Hepatocyte (in vitro differentiated cells): ENCODE measurements at places on chromosomes 7 and 10. TPM values are rescaled to one million over a fixed set of nuclear protein-coding genes. Genes with fewer than 3 reads are reported as not detected.

GRCh38 chr7:139901056-139901795 is 72.2 kb downstream of the TBXAS1 start:
- no peak for DNase-seq
- H3K27me3 ChIP-seq = no peaks in the 10 kb centered on the region
- H3K4me3 ChIP-seq = no peak overlapping the region
- no peak overlapping the region for H3K27ac ChIP-seq
- no peaks in the 10 kb centered on the region for H3K36me3 ChIP-seq
- H3K4me1 ChIP-seq = no peaks in the 10 kb centered on the region

DNA sequence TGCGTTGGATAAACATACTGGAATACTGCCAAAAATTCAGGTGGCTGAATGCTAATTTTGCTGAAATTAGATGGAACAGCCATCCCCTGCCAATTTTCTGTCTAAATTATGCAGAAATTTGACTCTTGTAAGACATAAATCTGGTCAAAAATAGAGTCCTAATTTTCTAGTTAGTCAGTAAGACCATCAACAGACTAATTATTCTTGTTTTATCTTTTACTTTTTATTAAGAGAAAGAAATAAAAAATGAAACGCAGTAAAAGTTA is 110.3 kb upstream of the GATA3 start:
- no peak overlapping the region for H3K27ac ChIP-seq
- H3K4me3 ChIP-seq = no peak overlapping the region
- H3K36me3 ChIP-seq = no peaks in the 10 kb centered on the region
- no peaks in the 10 kb centered on the region for H3K4me1 ChIP-seq
- no peaks in the 10 kb centered on the region for H3K27me3 ChIP-seq

- H3K4me1 ChIP-seq = no peaks in the 10 kb centered on the region
- no peak overlapping the region for H3K27ac ChIP-seq
- no peaks in the 10 kb centered on the region for H3K36me3 ChIP-seq
These were observed 29.2 kb downstream of the TDRD1 start for GRCh38 chr10:114208351-114208750.

MDFIC gene
- 14.5 and 18.5 TPM in 2 replicates for total RNA-seq

PAPOLB gene
- total RNA-seq = not detected in 2 replicates
